T-helper 17 cell (primary cell): ENCODE measurements at places on chromosomes 1 and 21. TPM values are rescaled to one million over a fixed set of nuclear protein-coding genes. Genes with fewer than 3 reads are reported as not detected.

The VAMP4 gene
- total RNA-seq = 21.6 TPM

The IL24 gene
- total RNA-seq = not detected

The GALE gene
- total RNA-seq = 9.5 TPM

The CFHR5 gene
- not detected for total RNA-seq

The NEXN gene
- total RNA-seq = 0.90 TPM

The NHLH1 gene
- total RNA-seq = 0.21 TPM

The PLA2G2C gene
- not detected for total RNA-seq
